ENCODE measurements at places on chromosomes 3 and 15.

- DNase-seq = no peak
Observed at GRCh38 chr3:115019900-115020299, 127.2 kb downstream of the ZBTB20 start.

GRCh38 chr3:29649815-29650547 is 369.1 kb downstream of the RBMS3 start:
- no peak for DNase-seq

DNA sequence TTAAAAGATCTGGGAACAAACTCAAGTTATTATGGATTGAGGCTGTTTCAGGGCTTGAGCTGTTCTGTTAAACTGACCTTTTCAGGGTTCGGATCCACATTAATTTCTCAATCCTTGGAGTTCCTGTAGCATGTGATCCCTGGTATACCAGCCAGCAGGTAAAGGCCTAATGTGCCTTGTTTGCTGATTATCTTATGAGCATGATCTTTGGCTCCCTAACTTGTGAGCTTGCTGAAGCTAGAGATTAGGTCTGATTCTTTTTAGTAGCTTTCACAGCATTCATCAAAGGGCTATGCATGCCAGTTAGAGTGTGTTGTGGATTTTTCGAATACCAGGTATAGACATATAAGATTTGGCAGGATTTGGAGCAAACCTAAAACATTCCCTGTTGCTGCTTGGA is 10.3 kb downstream of the CORO2B start:
- DNase-seq = no peak

- DNase-seq = no peak
Observed at GRCh38 chr15:37774961-37775360, 159.5 kb upstream of the TMCO5A start.

- DNase-seq = no peak
Observed at GRCh38 chr15:60552224-60552623, 73.3 kb upstream of the ICE2 start.

DNA sequence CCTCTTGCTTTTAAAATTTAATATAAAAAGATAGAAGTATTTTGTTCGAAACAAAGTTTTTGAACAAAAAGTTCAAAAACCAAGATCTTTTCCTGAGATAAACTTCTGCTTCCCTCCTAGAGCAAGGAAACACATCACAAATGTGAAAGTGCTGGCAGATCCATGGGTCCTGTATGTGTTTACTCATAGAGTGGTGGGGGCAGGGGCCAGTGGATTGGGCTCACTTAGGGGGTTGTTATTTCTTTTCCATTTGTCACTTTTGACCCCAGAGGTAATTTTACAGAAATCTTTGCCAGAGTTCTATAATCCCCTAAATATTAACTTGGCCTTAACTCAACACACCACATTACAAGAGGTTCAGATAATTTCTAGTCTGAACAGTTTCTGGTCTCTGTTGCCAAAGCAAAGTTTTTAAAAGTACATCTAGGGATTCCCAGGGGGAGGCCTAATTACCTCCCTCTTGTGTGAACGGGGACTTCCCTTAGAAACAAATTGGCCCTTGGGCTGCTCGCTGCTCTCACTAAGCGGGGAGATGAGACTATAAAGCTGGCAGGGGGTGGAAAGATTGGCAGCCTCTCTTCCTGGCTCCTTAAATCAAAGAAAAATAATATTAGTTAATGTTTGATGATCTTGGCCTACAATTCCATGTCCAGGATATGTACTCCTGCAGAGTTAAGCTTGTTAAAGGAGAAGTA is 66.8 kb upstream of the PTX3 start:
- DNase-seq = no peak

DNA sequence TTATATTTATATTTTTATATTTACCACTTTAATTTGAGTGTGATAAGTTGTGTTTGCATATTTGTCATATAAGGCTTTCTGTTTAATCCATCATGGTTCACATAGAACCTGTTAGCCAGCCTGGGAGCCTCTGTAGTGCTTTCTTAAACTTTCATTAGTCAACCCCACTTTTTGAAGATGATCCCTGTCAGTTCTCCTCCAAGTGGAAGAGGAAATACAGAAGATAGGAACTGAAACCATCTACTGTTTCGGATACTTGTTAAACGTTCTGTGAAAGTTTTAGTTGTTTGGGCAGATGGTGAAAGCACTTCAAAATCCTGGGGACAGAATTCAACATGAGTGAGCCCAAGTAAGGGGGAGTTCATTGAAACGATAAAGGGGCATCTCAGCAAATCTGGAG is 4.6 kb upstream of the SAMMSON start:
- no peak for DNase-seq

DNA sequence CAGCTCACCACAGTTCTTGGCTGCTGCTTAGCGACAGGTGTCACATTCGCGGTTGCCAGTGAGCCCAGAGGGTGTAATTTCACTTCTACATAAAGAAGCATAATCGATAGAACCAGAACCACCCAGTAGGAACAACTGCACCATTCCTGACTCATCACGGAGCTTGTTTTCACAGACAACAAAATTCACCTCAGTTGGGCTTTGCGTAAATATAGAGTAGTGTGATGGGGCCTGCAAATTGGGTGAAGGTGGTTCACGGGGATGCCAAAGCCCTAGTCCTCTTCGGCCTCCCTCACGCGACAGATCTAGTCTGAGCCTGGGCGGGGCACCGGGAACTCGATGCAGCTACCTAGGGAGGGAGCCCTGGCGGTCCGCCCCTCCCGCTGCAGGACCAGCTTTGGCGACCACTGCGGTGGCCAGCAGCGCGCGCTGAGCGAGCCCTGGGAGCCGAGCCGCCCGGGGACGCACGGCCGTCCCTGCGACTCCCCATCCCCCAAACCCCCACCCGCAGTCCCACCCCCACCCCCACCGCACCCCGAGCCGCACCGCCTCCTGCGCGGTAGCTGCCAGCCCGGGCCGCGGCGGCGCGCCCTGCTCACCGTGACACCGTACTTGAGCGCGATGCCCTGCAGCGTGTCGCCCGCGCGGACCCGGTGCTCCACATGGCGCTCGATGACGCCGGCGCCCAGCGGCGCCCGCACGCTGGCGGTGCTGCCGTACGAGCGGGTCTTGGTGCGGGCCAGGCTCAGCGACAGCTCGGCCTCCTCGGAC is 519 bp downstream of the LYSMD2 start:
- peak; percentile 59 for DNase-seq
